ENCODE measurements at places on chromosomes 13 and 19.

DNA sequence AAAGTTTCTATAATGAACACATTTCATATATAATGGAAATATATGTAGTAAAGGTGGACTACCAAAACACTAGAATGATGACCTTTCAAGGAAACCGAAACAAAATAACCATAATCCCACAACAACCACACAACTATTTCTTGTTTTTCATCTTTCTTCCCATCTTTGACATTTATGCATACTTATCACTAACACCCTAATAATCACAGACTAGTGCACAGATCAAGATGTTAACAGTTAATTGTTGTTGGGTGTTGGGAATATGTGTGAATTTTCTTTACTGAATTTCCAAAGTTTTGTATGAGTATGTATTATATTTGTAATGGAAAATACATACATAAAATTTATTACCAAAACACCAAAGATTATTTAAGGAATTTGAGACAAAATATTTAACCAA, 30.3 kb downstream of the PEG3 start:
- no peak for DNase-seq

- DNase-seq = no peak
Observed at GRCh38 chr19:12749938-12750521, 1.6 kb upstream of the BEST2 start.

- DNase-seq = no peak
Observed at GRCh38 chr19:32041681-32042292, 303.6 kb upstream of the ZNF507 start.

- no peak for DNase-seq
Observed at GRCh38 chr13:51258612-51259548, 36.7 kb downstream of the FAM124A start.

GRCh38 chr13:112181336-112182067, 114.6 kb downstream of the SOX1 start:
- no peak for DNase-seq

All from activated CD8-positive, alpha-beta memory T cell treated with anti-CD3 and anti-CD28 coated beads for 4 hours (primary cell).